Retina (tissue), 1 donor: ENCODE measurements at places on chromosomes 11 and 22.
A peak's percentile ranks its signal among the peaks of the same experiment; 100 is the strongest.

GRCh38 chr11:69669486-69669885, 5.7 kb downstream of the LTO1 start:
- DNase-seq = no peak

GRCh38 chr22:31173386-31174145, 13.6 kb downstream of the RNF185 start:
- DNase-seq = no peak

GRCh38 chr11:76380159-76380976, 564 bp downstream of the THAP12 start:
- DNase-seq = peak; percentile 67

- DNase-seq = peak; percentile 89
Observed at GRCh38 chr11:61967924-61968757, 707 bp upstream of the FTH1 start.

GRCh38 chr22:41288245-41288946, 2.4 kb upstream of the RANGAP1 start:
- no peak for DNase-seq

GRCh38 chr11:102516179-102516578, 14.4 kb downstream of the MMP7 start:
- DNase-seq = no peak

GRCh38 chr11:66459138-66459778, 7.4 kb upstream of the PELI3 start:
- DNase-seq = no peak

DNA sequence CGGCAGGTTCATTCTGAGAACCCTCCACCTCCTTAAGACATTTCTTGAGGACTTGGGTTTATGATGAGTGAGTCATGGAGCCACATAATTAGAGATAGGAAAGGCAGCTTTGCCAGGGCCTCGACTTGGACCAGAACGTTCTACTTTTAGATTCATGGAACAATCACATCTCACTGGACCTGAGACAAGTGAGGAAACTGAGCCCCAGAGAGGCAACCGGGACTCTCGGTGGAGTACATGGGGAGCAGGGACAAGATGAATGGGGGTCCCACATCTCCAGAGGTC, 59.5 kb downstream of the LINC01488 start:
- no peak for DNase-seq

- DNase-seq = no peak
Observed at GRCh38 chr11:108927791-108928545, 263.1 kb downstream of the DDX10 start.

GRCh38 chr11:132493801-132494200, 1038.5 kb downstream of the OPCML start:
- DNase-seq = no peak

DNA sequence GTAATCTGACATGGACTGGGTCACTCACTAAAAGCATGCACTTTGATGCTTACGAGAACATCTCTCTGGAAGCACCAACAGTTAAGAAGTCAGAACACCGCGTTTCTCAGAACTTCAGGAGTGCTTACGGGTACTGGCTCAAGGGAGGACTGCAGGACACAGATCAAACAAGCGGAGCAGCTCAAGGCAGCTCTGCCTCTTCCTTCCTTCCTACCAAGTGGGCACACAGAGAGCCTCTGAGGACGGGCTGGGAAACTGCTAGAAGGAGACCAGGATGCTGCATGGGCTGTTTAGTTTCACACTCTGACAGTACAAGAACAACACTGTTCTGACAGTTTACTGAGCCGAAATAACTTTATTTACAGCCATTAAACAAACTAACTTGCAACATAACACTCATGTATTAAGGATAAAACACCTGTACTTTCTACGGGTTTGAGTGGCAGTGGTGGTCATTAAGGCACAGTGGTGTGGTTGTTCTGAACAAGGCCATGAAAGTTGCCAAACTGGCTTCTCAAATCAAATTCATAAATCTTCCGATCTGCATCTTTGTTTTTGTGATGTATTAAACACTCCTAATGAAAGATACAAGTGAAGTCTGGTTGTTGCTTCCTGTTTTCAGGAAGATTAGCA, 37.5 kb downstream of the ARFGAP3 start:
- no peak for DNase-seq

DNA sequence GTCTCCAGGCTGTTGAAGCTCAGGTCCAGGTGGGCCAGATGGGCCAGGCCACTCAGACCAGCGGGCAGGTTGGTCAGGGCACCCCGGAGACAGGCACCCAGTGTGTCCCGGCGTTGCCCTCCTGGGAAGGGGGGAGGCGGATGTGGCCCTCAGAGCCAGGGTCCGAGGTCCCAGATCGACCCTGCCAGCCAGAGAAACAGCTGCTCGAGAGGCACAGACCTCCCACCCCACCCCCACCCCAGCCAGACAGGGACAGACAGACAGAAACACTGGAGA, 1.6 kb downstream of the PIDD1 start:
- no peak for DNase-seq
